Mammary microvascular endothelial cell (primary cell): ENCODE measurements at places on chromosomes 1 and 21. TPM values are rescaled to one million over a fixed set of nuclear protein-coding genes. Genes with fewer than 3 reads are reported as not detected.

Gene KMO
- not detected in 2 replicates for total RNA-seq

Gene CCDC27
- total RNA-seq = not detected in 2 replicates

Gene CNIH4
- 53.5 and 77.5 TPM in 2 replicates for total RNA-seq

Gene ARHGAP29
- 219 and 232 TPM in 2 replicates for total RNA-seq

Gene CFAP141
- total RNA-seq = not detected in 2 replicates

Gene KRTAP8-1
- total RNA-seq = not detected in 2 replicates

Gene PTCH2
- total RNA-seq = 0.13 and 0.20 TPM in 2 replicates

Gene OTUD3
- 1.8 and 2.1 TPM in 2 replicates for total RNA-seq

Gene MANEAL
- total RNA-seq = 0.40 and 0.59 TPM in 2 replicates

Gene SLC44A5
- 0.44 and 0.47 TPM in 2 replicates for total RNA-seq

Gene SLC9C2
- not detected in 2 replicates for total RNA-seq

Gene IGSF3
- total RNA-seq = 0.93 and 0.94 TPM in 2 replicates

Gene PLA2G2C
- total RNA-seq = not detected in 2 replicates

Gene MATN1
- total RNA-seq = not detected in 2 replicates

Gene STUM
- total RNA-seq = not detected in 2 replicates

Gene OVAAL
- not detected in 2 replicates for total RNA-seq

Gene C1orf141
- total RNA-seq = not detected in 2 replicates

Gene BGLAP
- not detected in 2 replicates for total RNA-seq

Gene SLC1A7
- not detected in 2 replicates for total RNA-seq

Gene RHEX
- total RNA-seq = not detected in 2 replicates

Gene MTF2
- 12.5 and 18.8 TPM in 2 replicates for total RNA-seq

Gene HORMAD1
- total RNA-seq = not detected in 2 replicates
